Uterus (tissue), 4 donors: ENCODE measurements at places on chromosomes 6 and 20.

GRCh38 chr20:46587986-46588385 is 37.5 kb upstream of the OCSTAMP start:
- no peak for DNase-seq

- DNase-seq, result no peak
These were observed 56.1 kb downstream of the NFATC2 start for GRCh38 chr20:51486197-51487005.

DNA sequence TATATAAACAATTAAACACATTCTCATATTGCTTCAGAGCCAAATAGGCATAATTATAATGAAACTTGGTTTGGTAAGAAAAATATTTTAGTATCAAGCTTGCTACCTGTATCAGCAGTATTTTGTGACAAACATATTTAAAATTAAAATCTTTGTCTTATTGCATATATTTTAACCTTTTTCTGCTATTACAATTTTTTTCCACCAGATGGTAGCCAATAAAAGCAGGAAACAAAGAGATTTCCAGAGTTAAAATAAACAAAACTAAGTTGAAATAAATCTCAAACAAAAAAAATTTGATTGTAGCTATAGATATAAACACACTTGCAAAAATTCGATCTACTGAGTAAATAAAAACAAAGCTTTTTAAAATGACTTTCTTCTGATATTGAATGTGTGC is 491.3 kb upstream of the GJE1 start:
- no peak for DNase-seq

DNA sequence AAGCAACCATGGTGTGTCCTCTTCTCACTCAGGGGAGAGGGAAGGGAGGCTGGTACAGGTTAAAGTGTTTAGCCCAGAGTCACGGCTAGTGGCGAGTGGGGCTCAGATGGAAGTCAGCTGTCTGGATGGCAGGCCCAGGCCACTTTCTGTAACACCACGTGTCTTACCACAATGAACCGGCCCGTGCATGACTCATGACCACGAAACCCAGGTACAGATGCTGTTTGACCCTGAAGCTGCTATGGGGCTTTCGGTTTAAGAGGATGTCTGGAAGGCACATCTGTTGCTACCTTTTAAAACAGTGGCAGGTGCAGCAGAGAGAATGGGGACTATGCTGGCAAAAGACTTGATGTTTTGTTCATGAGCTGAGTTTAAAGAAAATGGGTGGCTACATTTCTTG is 36.5 kb upstream of the MPC1 start:
- DNase-seq, result no peak

GRCh38 chr20:44942264-44942973 is 17.8 kb downstream of the TOMM34 start:
- no peak for DNase-seq

DNA sequence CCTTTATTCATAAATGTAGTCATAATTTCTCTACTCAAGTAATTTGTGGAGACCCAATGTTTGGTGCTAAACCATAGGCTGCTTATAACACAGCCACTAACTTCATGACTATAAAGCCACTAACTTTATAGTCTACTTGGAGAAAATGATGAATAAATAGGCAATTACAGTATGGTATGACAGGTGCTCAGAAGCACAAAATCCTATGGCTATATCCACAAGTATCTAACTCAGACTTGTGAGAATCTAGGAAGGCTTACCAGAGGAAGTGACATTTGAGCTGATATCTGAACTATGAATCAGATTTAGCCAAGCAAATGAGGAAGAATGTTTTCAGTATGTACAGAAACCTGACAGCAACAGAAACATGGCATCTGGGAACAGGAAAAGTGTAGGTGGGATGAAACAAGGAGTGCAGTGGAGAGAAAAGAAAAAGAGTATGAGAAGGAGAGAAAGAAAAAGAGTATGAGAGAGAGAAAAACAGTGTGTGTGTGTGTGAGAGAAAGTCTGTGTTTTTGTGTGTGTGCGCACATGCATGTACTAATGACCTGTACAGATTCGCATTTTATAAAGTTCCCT is 59.9 kb downstream of the REV3L start:
- DNase-seq, result no peak

DNA sequence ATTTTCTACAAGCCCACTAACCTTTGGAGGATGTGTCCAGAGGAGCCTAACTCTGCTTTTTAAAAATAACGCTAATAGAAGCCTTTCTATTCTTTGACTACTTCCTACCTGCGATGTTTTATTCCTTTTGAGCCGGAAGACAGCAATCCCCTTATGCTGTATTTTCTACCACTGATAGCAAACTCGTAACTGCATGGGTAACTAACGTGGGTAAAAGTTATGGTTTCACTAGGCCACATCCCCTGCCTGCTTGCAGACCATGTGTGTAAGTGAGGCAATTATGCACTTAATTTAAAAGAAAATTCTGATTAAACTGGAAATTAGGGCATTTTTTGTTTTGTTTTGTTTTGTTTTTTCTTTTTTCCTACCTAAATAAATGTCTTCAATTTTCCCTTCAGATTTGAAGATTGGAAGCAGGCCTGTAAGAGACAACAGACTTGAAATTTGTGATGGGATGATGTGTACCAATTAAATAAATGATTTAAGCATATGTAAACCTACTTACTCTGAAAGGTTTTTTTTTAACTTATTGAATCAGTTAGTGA is 931 bp downstream of the UFL1 start:
- no peak for DNase-seq

DNA sequence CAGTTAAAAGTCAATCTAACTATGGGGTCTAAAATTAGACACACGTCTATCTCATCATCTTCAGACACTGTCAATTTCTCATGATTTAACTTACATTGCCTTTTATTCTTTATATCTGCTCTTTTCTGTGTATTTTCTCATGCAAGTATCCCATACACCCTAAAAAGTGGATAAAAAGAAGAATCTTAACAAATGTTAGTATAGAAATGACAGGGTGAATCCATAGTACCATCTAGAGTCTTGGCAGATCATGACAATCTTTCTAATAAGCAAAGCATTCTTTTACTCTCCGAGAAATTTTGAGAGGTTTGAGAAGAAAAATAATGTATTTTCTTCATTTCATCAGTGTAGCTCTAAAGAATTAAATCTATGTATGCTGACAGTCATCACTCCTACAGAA is 382.7 kb downstream of the C6orf118 start:
- DNase-seq, result no peak

GRCh38 chr6:133055441-133055966 is 185.7 kb upstream of the EYA4 start:
- DNase-seq, result no peak

GRCh38 chr6:133245007-133245406 is 3.9 kb downstream of the EYA4 start:
- no peak for DNase-seq

- DNase-seq, result no peak
These were observed 66.3 kb downstream of the MAP7 start for GRCh38 chr6:136483906-136484305.
